ENCODE measurements at places on chromosomes 12 and 14.

GRCh38 chr12:4932576-4932975 is 22.9 kb downstream of the KCNA1 start:
- no peak for DNase-seq

DNA sequence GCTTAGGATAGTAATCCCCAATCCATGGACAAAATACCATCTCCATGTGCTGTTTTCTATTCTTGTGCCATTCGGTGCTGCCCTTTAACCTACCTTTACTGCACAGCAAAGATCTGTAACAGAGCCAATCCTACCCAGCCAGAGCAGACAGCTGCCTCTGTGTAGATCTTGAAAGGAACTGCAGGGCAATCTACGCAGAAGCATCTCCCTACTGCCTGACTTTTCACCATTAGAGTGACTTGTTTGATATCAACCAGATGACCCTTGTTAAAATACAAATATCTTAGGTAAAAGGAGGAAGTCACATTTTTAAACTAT is 33.9 kb upstream of the PPM1A start:
- DNase-seq, result no peak

GRCh38 chr12:68206446-68206845 is 19.2 kb downstream of the IL26 start:
- no peak for DNase-seq

DNA sequence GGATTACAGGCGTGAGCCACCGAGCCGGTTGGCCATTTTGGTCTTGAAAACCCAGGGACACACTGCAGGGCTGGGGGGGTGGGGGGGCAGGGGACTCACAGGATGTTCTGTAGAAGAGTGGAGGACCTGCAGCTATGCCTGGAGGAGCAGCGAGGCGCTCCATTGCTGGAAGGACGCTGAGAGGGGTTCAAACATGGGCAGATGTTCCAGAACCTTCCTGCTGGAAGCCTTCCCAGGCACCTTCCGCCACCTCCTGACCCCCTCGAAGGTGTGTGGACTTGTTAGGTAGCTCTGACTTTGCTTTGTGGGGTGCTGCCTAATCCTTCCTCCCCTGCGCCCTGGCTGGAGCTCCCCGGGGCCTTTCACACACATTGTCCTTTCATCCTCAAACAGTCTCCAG is 19.6 kb upstream of the PPP1R13B start:
- DNase-seq, result no peak

DNA sequence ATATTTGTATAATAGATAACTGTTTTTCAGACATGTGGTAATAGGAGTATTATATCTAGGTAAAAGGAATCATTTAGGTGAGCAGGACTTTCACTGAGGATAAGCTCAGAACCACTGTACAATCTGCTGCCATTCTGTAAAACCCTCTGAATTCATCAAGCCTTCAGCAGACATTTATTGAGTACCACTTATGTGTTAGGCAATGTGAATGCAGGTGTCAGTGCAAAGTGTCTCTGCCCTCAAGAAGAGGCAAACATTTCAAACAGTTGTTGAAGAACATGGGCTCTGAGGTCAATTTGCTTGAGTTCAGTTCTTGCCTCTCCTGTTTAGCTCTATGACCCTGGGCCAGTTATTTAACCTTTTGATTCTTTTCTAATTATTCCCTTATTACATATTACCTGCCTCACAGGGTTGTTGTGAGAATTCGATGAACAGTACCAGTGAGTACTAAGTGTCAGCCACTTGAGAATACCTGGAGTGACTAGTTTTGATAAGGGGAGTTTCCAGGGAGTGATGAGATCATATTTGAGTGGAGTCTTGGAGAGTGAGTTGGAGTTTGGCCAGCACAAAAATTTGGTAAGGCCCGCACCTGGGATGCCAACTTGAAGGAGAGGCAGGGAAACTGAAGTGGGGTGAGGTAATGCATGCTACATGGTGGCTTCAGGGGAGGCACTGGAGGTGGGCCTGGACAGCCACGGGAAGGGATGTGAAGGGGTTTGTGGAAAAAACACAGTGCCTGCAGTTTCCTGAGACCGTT is 33.7 kb downstream of the RASSF8 start:
- no peak for DNase-seq

DNA sequence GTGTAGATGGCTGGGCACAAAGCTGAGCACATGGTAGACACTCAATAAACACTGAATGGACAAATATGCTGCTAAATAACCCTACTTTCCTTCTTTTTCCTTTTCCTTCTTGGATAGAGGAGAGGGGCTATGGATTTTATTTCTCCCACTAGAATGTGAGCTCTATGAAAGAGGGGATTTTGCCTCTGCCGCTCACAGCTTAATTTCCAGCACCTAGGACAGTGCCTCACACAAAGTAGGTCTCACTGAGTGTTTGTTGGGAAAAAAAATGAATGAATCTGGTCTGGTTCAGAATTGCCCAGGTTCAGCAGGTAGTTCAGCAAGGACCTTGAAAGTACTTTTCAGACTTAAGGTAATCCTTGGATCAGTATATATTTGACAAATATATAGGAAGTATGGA is 65.5 kb downstream of the WSCD2 start:
- no peak for DNase-seq

DNA sequence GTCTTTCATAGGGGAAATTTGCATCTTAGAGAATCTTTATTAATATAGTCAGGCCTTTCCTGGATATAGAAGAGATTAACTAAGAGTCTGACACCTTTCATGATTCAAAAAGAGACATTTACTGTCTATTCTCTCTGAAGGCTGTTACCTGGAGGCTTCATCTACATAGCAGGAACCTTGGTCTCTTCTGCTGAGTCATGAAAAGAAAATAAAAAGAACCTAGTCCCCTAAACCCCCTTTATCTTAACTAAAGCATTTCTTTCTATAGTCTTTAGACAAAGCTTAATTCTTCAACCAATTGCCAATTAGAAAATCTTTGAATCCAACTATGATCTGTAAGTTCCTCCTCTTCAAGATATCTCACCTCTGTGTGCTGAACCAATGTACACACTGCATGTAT is 33.1 kb downstream of the RPS29 start:
- DNase-seq, result no peak

- DNase-seq, result no peak
These were observed 1.9 kb downstream of the TMTC3 start for GRCh38 chr12:88144037-88144436.

- no peak for DNase-seq
These were observed 612 bp downstream of the VPS37B start for GRCh38 chr12:122895320-122895703.

GRCh38 chr14:102819176-102819628 is 42.0 kb downstream of the TRAF3 start:
- DNase-seq, result no peak

DNA sequence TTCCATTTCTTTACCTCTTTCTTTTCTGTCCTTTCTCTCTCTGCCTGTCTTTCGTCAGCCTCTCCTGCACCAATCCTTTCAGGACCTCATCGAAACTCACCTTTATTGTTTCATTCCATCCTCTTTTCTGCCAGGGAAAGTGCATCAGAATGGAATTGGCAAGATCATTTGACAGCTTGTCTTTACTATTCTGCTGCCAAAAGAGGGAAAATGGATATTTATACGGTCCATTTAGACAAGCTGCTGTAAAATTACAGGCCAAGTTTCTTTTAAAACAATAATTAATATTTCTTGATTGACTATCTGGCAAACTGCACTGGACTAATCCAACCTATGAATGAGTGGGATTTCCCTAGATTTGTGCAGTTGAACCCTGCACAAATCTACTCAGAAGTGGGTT is 7.6 kb upstream of the SRGAP1 start:
- DNase-seq, result no peak

DNA sequence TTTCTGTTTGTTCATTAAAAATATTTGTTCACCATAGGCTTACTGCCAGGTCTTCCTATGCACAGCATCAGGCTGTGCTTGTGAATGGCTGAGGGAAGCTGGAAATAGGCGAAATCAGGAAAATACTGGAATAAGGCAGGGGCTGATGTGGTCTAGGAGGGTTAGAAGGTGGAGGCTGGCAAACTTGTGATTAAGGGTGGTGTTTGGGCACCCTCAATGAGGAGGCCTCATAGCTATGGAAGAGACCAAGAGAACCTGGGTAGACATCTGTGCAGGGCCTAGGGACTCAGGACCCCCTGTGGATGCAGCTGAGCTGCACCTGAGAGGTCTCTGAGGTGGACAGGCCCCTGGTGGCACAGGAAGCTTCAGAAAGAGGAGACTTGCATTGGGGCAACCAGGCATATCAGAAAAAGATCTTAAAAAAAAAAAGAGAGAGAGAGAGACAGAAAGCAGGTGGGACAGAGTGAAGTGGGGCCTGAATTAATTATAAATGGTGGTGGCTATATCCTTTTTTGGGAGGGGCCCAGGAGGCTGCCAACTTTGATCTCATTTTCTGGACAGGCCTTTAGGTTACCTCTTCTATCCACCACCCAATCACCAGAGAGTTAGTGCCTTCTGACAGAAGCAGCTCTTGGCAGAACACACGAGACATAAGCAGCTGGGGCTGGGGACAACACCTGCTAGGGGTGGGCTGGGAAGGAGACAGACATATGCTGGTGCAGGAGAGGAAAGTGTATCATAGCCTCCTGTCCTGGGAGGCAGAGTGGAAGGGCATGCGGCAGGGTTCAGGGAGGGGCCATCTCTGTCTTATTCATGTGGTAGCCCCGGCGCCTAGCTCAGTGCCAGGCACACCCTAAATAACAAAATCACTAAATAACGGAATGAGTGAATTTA is 46.7 kb upstream of the ATP23 start:
- DNase-seq, result no peak

DNA sequence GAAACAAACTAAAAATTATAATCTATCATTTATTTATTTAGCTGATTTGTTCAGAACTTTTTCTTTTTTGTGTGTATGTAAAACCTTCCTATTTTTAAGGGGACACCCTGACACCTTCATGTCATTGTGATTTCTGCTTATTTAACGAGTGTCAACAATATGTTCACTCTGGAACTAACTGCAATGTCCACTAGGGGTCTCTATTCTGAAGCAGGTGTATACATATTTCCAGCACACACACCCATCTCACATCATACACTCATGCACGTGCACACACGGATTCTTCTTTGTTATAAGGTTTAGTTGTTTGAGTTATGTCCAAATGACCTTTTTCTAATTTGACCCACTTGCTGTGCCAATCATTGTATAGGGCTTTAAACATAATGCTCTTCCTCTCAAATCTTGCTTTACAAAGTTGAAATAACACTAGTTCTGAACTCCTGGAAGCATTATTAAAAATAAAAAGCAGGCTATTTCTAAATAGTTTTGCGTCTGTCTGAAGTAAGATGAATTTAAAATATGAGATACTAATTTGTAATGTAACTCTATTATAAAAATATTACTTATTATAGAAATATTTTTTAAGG is 15.5 kb downstream of the E2F7 start:
- DNase-seq, result no peak

GRCh38 chr12:76026643-76027063 is 4.9 kb downstream of the PHLDA1 start:
- no peak for DNase-seq

- DNase-seq, result no peak
These were observed 417.2 kb upstream of the NOVA1 start for GRCh38 chr14:27015065-27015464.

GRCh38 chr12:56995201-56995929 is 11.0 kb downstream of the ZBTB39 start:
- no peak for DNase-seq
